Stimulated activated CD4-positive, alpha-beta T cell treated with anti-CD3 and anti-CD28 coated beads, TNF-alpha, amount 100 ng/mL, for 4 hours (primary cell): ENCODE measurements at places on chromosomes 12 and 14.

DNA sequence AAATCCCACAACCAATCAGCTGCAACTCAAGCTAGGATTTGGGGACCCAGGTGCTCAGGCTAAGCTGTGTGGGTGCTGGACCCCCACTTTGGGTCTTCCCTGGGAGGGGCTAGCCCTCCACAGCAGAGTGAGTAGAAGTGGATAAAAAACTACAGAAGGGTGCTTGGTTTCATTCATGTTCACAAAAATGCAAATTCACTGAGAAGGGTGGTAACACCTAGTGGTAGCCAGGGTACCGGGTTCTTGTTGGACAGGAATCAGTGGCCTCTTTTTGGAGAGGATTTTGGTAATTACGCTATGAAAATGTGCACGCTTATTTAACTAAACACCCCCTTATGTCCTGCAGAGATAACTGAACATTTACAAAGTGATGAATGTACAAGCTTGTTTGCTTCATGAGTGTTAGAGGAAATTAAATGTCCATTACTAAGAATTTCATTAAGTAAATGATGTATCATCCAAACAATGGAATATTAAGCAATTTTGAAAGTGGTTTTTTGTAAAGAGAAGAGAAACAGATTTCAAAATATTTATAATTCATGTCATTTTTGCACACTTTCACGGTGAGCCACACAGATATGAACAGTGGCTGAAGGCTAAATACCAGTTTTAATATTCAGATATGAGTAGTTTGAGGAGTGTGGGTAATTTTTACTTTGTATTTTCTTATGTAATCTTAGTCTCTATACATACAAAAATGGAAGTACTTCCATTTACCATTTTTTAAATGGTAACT, 78.3 kb downstream of the DDX51 start:
- no peak for DNase-seq

DNA sequence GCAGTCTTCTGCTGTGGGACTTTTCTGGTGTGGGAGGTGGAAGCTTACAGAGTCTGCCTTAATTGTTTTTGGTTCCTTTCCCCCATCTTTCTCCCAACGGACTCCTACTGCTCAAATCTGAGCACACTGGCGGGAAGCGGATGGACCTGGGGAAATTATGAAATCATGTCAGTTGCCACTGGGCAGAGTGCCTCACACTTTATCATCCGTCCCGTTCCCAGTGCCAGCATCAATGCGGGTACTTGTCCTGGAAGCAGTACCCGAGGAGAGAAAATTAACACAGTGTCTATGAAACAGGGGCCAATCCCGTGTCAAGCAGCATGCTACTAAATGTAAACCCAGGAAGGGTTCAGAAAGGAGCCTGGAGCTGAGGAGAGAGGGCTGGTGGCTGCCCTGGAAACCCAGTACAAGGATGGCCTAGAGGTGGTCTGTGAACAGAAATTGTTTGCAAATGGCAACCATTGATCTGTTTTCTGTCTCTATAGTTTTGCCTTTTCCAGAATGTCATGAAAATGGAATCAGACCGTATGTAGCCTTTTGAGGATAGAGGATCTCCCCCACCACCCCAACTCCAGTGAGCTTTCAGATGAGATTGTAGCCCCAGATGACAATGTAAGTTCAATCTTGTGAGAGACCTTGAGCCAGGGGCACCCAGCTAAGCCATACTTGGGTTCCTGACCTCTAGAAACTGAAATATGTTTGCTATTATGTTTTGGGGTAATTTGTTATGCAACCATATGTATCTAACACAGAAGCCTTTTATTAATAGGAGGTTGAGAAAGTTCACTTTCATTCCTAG, 908 bp upstream of the CDKL1 start:
- no peak for DNase-seq

GRCh38 chr12:94952325-94952724, 51.2 kb downstream of the NDUFA12 start:
- DNase-seq: no peak

- DNase-seq: no peak
These were observed 670 bp upstream of the BEGAIN start for GRCh38 chr14:100587763-100588411.

DNA sequence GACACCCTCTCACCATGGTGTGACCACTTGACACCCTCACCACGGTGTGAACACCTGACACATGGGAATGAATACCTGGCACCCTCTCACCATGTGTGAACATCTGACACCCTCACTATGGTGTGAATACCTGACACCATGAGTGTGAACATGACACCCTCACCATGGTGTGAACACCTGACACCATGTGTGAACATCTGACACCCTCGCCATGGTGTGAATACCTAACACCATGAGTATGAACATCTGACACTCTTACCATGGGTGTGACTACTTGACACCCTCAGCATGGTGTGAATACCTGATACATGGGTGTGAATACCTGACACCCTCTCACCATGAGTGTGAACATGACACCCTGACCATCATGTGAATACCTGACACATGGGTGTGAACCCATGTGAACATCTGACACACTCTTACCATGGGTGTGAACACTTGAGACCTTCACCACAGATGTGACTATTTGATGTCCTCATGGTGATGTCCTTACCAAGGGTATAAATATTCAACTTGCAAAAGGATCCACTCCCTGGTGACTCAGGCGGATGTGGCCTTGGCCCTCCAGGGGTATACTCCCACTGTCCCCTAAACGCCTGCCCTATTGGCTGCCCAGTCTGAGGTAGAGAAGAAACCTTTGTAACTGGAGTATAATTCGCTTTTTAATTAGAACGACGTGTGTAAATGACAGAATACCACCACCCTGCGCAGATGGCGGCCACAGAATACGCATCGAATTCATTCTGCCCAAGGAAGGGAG, 29.1 kb downstream of the RFLNA start:
- no peak for DNase-seq

- no peak for DNase-seq
These were observed 6.7 kb upstream of the LMO3 start for GRCh38 chr12:16612647-16613046.

GRCh38 chr14:82055515-82056115, 522.0 kb upstream of the SEL1L start:
- no peak for DNase-seq

GRCh38 chr12:52323001-52323400, 1.8 kb upstream of the KRT83 start:
- DNase-seq: no peak

DNA sequence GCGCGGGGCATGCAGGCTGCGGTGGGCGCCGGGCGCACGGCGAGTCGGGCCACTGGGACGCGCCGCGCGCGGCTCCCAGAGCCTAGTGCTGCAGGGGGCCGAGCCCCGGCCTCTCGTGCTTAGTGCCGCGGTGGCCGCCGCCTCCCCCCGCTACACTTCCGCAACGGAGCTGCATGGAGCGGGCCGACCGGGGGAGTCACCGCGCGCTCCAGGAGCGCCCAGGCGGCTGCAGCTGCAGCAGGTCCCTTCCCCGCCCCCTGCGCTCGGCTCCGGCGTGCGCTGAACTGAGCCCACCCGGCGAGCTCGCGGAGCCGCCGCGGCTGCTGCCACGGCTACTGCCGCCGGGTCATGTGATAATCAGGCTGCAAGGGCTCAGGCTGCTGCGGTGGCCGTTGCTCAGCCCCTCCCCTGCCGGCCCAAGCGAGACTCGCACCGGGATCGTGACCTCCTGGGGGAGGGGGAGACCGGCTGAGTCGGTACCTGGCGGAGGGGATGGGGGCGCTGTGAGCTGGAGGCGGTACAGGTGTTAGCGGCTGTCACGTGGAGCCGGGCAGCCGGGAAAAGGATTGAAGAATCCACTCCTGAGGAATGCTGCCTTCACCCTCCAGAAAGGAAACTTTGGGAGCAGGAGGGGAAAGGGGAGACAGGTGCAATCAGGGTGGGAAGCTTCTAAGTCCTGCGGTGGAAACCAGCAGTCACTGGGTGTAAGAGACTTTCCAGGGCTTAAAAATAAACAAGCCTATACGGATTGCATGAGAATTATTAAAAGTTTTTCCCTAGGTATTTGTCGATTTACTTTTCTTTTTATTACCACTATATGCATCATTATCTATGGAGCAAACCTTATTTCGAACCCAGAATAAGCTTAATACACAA, at the start of gene PPM1H:
PPM1H (minus strand) TSS at position 352 of the 876 bp plus-strand sequence. CDS start 414 bp downstream, outside the sequence.
- no peak for DNase-seq

DNA sequence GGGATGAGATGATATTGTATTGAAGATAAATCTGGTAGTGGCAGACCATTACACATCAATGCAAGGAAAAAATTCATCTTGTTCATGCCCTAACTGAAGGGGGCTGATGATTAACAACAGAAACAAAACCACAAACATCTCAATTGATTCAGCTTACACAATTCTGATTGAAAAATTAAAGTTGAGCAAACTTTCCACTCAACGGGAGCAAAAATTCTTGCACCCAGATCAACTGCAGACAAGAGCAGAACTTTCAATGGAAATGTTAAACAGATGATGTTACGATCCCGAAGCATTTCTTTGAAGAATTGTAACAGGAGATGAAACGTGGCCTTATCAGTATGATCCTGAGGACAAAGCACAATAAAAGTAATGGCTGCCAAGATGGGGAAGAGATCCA, 172.4 kb upstream of the SOX5 start:
- no peak for DNase-seq

GRCh38 chr14:90778571-90779255, 37.5 kb downstream of the TTC7B start:
- no peak for DNase-seq

DNA sequence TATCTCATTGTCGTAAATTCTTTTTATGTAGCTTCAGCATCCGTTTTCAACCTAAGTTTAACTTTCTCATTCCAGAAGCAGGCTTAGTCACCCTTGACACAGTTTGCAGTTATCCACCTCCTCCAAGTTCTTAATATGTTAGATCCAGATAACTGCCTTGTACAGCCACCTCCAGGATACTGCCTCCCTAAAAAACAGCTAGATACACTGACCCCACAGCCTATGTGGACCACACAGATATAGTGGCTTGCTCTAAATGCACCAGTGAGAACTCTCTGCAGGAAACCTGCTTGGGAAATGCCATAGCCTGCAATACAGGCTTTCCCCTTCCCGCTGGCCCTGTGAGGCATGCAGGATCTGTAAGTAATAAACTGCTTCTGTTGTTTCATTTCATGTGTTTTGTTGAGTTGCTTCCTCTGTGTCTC, 11.1 kb upstream of the RTL1 start:
- DNase-seq: no peak

DNA sequence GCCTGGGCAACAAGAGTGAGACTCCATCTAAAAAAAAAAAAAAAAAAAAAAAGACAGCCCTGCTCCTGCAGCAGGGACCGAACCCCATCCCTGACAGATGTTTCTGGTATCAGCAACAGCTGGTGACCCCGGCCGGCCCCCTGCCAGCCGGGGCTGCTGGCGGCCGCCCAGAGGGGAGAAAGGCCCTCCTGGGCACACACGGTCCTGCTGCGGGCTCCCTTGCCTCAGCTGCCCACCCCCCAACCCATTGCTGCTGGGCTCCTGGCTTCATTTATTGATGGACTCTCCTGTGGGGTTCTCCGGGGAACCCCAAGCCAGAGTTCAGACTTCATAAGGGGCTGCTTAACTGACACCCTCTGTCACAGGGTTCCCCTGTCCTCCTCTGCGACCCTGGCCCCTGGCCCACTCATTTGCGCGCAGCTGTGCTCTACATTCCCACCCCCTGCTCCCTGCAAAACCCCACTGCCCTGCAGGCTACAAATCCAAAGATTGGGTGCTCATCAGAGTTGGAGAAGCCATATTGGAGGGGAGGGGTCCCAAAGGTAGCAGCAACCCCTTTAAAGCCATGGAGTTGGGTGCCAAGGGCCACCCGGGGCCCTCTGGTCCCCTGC, 103.6 kb upstream of the RTL1 start:
- DNase-seq: no peak

- DNase-seq: no peak
These were observed 5.7 kb downstream of the INF2 start for GRCh38 chr14:104694991-104695659.

DNA sequence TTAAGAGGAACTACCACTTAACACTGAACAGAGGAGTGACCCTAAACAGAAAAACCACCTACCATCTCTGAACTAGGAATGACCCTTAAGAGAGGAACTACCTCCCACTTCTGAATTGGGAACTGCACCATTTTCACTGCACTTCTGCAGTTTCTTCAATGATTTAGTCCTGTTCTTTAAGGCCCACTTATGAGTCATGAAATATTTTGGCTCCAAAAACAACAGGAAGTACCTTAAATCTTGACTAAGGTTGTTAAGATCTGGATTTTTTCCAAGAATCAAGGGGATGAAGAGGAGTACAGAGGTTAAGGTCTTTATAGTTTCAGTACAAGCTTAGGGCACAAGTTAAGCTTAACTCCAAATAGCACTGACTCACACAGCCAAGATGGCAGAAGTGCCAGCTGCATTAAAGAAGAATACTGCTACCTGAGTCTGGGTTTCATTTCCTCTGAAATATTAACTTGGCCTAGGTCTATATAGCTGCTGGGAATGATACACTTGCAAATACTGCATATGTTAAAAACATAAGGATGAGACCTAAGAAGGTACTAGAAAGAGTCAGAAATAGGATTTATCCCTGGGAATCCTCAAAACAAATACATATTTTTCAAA, 4.2 kb downstream of the NPC2 start:
- DNase-seq: no peak

DNA sequence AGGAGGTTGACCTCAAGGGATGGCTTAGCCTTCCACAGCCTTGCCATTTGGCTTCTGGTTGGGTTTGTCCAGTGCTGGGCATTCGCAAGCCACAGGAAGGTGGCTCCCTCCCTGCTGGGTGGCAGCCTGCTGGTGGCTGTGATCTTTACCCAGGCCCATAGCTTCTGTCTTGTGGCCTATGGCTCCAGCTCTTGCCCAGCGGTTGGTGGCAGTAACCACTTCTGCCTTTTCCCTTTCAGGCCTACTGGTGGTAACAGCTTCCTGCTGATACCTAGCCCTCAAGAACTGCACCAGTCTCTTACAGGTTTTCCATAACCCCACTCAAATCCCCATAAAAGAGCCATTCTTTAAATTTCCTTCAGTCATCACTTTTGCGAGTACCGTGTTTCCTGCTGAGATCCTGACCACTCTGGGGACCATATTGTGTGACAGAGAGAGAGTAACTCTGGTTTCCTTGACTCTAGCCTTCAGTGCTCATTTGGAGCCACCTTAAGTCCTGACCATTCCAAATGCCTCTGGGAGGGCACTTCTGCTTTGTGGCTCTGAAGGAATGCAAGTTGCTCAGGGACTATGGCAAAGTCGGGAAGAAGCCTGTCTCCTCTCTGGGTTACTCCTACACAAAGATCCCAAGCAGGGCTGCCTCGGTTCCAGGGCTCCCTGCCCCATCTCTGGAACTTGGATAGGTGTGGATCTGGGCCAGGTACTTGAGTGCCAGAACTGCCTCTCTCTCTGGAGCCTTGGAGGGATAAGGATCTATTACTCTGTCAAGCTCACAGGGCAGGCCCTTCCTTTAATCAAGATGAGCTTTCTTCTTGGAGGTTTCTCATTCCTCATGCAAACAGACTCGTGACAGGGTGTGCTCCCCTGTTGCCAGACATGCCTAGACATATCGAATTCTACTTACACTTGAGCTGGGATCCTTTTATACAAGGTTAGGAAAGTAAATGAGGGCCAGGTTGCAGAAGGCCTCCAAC, 2.9 kb upstream of the NYNRIN start:
- DNase-seq: no peak
